Prostate gland (tissue), 2 donors: ENCODE measurements at places on chromosomes 16 and 17.

GRCh38 chr17:46785696-46786095 is 32.8 kb downstream of the WNT3 start:
- DNase-seq: no peak

DNA sequence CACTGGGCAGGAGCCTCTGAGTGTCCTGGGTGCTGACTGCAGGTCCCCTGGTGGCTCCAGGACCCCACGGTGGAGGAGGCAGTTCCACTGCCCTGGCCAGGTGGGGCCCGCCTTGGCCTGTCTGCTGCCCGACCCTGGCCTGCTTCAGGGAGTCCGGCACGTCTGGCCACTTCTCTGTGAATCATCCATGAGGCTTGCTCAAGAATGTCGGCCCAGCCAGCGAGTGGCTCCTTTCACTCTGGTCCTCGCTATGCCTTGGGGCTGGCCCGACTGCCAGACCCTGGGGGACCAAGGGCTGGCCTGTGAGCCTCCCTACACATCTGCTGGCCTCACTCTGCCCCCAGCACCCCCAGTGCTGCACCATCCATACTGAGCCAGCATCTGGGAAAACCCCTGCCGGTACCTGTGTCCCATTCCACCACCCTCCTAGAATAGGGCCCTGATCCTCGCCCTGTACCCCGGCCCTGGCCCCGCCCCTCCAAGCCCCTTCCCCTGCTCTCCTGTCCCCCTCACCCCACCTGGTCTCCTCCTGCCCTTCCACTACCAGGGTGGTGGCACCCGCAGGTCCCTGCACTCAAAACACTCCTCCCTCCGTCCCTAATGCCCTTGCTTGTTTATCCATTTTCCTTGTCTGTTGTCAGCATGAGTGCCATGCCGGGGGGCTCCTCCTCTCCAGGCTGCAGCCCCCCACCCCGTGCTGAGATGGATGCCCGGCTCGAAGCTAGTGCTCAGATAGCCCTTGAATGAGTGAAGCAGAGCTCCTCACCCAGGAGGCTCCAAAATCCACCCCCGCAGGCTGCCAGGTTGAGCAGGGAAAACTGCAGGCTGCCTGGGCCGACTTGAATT is 35.5 kb downstream of the ADCY7 start:
- DNase-seq: no peak

- DNase-seq: no peak
Measured at GRCh38 chr17:4870855-4871254, 28.5 kb upstream of the C17orf107 start.

DNA sequence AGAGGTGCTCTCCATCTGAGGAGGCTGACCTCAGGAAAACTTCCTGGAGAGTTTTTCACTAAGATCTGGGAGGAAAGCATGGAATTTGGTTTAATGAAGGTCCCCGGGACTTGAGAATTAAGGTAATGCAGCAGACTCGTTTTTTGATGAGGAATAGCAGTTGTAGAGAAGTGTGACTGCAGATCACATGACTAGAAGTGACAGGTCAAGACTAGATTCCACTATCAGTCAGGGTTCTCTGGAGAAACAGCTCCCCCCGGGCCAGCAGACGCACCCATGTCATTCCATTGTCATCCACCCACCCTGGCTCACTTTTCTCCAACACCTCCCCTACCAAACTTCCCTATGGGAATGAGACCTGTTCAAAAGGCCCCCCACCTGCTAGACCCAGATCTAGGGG is 1.9 kb upstream of the DHRS13 start:
- no peak for DNase-seq

DNA sequence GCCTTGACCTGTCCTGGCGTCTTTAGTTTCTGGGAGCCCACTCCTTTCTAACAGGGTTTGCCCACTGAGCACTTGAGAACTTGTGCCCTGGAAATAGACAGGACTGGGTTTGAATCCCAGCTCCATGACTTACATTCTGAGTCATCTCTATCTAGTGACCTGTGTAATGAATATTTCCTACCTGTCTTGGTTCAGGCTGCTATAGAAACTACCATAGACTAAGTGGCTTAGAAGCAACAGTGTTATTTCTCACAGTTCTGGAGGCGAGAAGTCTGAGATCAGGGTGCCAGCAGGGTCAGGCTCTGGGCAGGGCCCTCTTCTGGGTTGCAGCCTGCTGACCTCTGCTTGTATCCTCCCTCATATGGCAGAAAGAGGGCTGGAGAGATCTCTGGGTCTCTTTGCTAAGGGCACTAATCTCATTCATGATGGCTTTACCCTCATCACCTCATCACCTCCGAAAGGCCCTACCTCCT is 110.7 kb upstream of the DHX40 start:
- DNase-seq: no peak

- no peak for DNase-seq
Measured at GRCh38 chr16:85369060-85369459, 244.1 kb upstream of the GSE1 start.

GRCh38 chr17:39774047-39774446 is 36.3 kb downstream of the GRB7 start:
- no peak for DNase-seq

GRCh38 chr17:17491546-17491988 is 4.6 kb downstream of the RASD1 start:
- DNase-seq: peak; percentile 58

DNA sequence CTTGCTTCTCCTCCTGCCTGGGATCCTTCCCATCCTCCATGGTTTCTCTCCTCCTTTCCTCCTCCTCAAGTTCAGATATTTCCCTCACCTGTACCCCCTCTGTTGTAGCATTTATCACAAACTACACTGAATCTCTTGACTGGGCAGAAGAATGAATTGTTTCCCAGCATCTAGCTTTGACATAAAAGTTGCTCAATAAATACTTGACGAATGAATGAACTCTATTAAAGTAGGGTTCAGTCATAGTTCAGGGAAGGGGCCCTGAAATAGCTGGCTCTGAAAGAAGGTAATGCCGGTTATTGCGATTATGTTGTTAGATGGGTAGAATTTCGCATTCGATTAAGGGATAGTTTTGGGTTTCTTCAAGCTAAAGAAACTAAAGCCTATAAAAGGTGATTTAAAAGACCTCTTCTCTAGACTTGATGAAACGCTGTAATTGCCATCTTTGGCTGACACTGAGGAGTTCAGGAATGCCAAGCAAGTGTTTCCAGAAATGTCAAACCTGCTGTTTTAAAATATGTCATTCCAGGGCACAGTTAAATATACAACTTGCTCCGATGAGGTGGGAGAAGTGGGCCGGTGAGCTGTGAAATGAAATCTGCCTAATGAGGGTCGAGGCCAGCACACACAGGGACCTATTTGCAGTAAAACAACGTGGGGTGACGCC is 1.0 kb upstream of the CPD start:
- DNase-seq: no peak

- DNase-seq: no peak
Measured at GRCh38 chr17:81986606-81987005, 9.2 kb downstream of the ASPSCR1 start.

DNA sequence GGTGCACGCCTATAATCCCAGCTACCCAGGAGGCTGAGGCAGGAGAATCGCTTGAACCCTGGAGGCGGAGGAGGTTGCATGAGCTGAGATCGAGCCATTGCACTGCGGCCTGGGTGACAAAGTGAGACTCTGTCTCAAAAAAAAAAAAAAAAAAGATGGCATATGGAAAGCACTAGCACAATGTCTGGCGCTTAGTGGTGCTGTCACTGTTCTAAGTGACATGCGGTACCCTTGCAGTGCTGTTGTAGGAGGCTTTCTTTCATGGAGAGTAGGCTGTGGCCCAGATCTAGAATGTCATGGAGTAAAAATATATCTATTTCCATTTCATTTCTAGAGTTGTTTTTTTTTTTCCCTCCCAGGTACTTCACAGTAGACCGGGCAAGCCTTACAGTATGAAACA is 14.6 kb upstream of the METTL9 start:
- no peak for DNase-seq

- DNase-seq: no peak
Measured at GRCh38 chr16:55506083-55506482, 2.8 kb upstream of the LPCAT2 start.

- no peak for DNase-seq
Measured at GRCh38 chr16:4899474-4899846, 37.5 kb downstream of the PPL start.

GRCh38 chr17:78707016-78707415 is 75.1 kb downstream of the CYTH1 start:
- no peak for DNase-seq

DNA sequence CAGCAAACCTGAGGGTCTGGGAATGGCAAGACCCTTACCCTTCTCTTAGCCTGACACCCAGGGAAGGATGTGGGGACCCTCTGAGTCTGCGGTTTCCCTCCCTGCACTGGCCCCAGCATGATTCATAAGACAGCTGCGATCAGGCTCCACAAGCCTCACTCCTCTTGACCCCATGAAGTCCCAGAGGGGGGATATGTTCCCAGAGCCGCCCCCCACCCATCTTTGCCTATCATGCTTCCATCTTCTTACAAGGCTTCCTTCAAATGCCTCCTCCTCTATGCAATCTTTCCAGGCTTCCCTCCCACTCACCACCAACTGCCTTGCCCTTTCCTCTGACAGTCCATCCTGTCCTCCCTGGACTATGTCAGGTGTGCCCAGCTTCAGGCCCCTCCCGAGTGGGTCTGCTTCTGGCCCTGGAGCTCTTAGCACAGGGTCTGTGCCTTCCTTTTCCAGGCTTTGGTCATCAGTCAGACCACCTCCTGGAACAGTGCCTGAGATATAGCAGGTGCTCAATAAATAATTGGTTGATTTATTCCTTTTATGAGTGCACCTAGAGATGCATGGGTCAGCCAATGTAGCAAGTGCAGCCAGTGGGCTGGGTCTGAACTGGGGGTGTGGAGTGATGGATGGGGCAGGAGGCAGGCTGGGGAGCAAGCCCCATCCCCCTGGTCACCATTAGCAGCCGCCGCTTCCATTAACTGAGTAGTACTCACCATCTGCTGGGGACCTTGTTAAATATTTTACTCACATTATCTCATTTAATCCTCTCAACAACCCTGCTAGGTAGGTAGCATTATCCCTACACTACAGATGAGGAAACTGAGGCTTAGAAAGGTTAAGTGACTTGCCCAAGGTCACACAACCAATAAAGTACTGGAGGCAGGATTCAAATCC is 8.4 kb downstream of the DLX3 start:
- no peak for DNase-seq

- no peak for DNase-seq
Measured at GRCh38 chr17:12738624-12739023, 50.7 kb upstream of the ARHGAP44 start.

- no peak for DNase-seq
Measured at GRCh38 chr16:84281074-84281473, 13.6 kb upstream of the WFDC1 start.

- DNase-seq: no peak
Measured at GRCh38 chr17:56717471-56717870, 116.2 kb downstream of the C17orf67 start.

- DNase-seq: no peak
Measured at GRCh38 chr16:14303639-14304394, 232.7 kb downstream of the MRTFB start.

- DNase-seq: no peak
Measured at GRCh38 chr17:50027881-50028735, 27.8 kb upstream of the ITGA3 start.

DNA sequence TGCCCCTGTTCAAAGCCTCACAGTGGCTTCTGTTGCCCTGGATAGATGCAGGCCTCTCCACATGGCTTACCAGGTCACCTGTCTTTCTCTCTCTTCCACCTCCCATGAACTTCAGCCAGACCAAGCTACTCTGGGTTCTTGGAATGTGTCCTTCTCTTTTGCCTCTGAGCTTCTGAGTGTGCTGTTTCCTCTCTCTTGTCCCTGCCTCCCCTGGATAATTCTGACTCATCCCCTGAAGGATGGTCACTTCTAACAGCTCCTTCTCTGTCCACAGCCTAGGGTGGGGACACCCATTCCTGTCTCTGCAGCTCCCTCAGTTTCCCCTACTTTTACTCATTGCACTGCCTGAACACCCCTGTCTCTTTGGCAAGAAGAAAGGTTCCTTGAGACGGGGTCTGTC is 2.9 kb downstream of the GUCY2D start:
- no peak for DNase-seq

- no peak for DNase-seq
Measured at GRCh38 chr16:20822521-20823325, 16.4 kb downstream of the REXO5 start.

DNA sequence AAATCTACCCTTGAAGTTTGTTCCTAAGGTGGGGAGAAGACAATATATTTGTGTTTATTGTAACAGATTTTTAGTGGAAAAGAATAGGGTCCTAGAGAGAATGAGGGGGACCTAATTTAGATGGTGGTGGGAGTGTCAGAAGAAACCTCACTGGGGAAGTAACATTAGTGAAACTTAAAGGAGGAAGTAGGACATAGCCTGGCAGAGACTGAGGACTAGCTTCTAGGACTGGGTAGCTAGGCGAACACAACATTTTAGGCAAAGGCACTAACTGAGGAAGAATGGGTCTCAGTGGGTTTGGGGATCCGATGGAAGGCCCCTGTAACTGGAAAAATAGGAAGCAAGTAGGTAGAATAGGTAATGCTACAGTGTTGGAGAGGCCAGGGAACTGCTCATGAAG is 4.2 kb upstream of the ARL2BP start:
- no peak for DNase-seq

DNA sequence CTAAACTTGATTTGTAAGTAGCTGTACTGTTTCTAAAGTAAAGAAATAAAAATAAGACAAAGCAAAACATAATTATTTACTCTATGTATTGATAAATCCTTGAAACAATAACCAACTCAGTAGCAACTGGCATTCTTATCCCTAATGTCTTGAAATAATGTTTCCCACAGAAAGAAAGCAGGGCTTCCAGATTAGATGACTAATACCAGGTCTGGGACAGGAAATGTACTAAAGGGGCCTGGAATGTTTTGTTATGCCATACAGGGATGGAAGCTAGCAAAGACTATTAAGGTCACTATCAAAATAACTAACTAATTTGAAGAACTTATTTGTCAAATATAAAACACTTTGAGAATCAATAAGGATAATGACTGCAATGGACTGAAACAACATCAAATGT is 82.1 kb downstream of the CFDP1 start:
- DNase-seq: no peak

GRCh38 chr16:89596957-89597649 is 16.3 kb upstream of the DPEP1 start:
- DNase-seq: no peak

- no peak for DNase-seq
Measured at GRCh38 chr17:15907290-15907689, 37.6 kb upstream of the ADORA2B start.

GRCh38 chr17:29734640-29735039 is 111.9 kb upstream of the CORO6 start:
- no peak for DNase-seq

GRCh38 chr16:67294938-67295361 is 15.6 kb downstream of the PLEKHG4 start:
- no peak for DNase-seq

GRCh38 chr17:50462446-50462845 is 6.2 kb downstream of the CHAD start:
- no peak for DNase-seq
